ENCODE measurements at places on chromosomes 1 and 21.

GRCh38 chr1:40416709-40417108 lies 33.6 kb upstream of the ZFP69B start:
- no peak for DNase-seq

DNA sequence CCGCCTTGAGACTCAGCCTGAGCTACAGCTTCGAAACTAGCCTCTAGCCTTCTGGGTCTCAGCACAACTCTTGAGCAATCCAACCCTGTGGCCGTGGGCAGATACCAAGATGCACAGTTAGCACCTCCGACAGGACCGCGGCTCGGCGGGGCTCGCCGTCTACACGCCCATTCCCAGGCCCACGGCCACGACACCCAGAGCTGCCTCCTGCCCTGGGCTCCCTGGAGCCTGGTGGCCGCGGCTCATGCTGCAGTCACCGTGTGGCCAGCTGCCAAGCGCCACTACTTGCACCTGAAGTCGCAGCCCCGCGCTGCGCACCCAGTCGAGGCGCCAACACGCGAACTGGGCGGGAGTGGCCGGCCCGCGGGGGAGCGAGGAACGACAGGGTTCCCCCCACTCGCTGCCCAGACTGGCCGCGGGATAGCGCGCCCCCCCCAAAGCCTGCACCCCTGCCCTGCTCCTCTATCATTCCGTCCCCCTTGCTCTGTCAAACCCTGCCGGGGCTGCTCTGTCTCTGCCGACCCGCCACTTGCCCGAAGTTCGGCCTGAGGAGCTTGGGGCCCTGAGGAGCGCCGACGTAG lies 729 bp upstream of the CDCA8 start:
- DNase-seq, result peak; percentile 31

- no peak for DNase-seq
Measured at GRCh38 chr1:20322081-20322824, 31.6 kb downstream of the VWA5B1 start.

DNA sequence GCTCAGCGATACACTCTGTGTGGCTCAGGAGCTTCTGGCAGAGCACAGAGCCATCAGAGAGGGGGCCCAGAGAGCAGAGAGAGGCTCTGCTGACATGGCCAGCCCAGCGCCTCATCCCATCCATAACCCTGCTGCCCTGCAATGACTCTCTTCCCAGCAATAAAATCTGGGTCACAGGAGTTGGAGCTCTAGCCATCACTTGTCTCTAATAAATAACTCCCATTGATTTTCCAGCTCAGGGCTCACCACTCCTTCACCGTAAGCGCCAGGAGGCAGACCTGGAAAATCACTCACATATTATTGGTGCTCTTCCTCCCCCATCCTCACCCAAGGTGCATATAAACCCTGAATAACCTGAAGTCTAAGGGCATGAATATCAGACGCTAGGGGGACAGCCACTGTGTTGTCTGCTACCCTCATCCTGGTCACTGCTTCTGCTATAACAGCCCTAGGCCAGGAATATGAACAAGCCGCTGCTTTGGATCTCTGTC lies at the start of gene APCS:
TSS of gene APCS (plus strand) at position 366 of the 491 bp plus-strand sequence. CDS start at position 462, 96 bp downstream.
- DNase-seq, result no peak

GRCh38 chr1:157137408-157138219 lies 581 bp downstream of the ETV3 start:
- no peak for DNase-seq

- DNase-seq, result peak; percentile 91
Measured at GRCh38 chr21:32021319-32021994, 148.6 kb downstream of the HUNK start.

GRCh38 chr1:186236921-186237320 lies 138.1 kb downstream of the TPR start:
- no peak for DNase-seq

DNA sequence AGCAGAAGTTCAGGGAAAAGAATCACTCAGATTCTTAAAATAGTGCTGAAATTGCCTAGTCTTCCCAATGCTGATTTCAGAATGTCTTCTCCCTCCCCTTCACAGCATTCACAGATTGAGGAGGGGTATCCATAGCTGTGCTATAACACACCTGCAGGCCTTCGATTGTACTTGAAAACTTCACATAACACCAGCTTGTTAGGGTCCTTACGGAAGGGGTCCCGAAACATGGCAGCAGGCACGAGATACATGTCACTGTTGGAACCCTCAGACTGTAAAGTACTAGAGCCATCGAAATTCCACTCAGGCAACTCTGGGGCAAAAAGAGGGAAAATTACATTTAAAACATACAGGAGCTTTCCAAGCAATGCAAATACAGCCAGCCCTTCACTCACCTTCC lies 4.6 kb downstream of the GLUL start:
- no peak for DNase-seq

DNA sequence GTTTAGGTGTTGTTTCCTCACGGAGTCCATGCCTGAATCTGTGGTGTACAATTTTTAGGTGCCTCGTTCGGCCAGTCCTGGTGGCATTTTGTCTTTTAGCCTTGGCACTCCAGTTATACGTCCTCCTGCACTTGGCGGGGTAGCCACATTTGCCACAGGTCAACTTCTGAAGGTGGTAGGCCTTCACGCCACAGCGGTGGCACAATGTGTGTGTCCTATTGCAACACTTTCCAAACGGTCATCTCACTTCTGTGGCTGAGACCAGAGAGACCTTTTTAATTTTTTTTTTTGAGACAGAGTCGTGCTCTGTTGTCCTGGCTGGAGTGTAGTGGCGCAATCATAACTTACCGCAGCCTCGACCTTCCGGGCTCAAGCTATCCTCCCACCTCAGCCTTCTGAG lies 49.1 kb downstream of the CAMTA1 start:
- DNase-seq, result no peak

GRCh38 chr21:32868631-32869454 lies 97.3 kb upstream of the PAXBP1 start:
- no peak for DNase-seq

GRCh38 chr1:214164173-214164572 lies 116.8 kb upstream of the SMYD2 start:
- no peak for DNase-seq

- DNase-seq, result no peak
Measured at GRCh38 chr1:116154536-116154935, 43.3 kb downstream of the MAB21L3 start.

- DNase-seq, result no peak
Measured at GRCh38 chr1:100767176-100767890, 47.8 kb downstream of the VCAM1 start.
